ENCODE measurements at places on chromosomes 5 and 9.
A peak's percentile ranks its signal among the peaks of the same experiment; 100 is the strongest.

DNA sequence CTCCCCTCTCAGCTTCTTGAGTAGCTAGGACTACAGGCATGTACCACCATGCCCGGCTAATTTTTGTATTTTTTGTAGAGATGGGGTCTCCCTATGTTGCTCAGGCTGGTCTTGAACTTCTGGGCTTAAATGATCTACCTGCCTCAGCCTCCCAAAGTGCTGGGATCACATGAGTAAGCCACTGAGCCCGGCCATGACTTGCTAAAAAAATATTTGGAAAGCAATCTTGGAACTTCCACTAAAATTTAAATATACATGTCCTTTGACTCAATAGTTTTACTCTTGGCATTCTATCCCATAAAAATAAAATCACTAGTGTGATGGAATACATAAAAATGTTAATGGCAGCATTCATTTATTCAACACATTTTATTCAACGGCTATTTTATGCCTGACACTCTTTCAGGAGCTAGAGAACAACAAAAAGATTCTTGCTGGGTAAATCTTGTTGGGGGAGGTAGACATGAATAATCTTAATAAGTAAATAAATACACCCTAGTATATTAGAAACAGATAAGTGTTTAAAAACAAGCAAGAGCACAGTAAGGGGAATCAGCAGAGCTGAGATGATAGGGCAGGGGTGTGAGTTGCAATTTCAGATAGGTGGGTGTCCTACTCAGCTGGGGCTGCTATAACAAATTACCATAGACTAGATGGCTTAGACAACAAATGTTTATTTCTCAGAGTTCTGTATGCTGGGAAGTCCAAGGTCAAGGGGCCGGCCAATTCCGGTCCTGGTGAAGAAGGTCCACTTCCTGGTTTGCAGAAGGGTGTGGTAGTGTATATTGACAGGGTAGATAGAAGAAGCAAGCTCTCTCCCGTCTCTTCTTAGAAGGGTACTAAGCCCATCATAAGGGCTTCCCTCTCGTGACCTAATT is 50.7 kb downstream of the KCNV2 start:
- no peak for DNase-seq
- H3K36me3 ChIP-seq, result peaks cover 12% of the 10 kb centered on the region
- H3K27ac ChIP-seq, result no peak overlapping the region
- no peaks in the 10 kb centered on the region for H3K27me3 ChIP-seq
- no peak overlapping the region for H3K4me3 ChIP-seq

- H3K4me1 ChIP-seq, result no peaks in the 10 kb centered on the region
- H3K36me3 ChIP-seq, result no peaks in the 10 kb centered on the region
- no peak overlapping the region for H3K27ac ChIP-seq
- no peaks in the 10 kb centered on the region for H3K27me3 ChIP-seq
These were observed 36.5 kb upstream of the ASTN2 start for GRCh38 chr9:117451311-117451710.

GRCh38 chr5:133939668-133940067 is 28.8 kb downstream of the C5orf15 start:
- no peak overlapping the region for H3K4me3 ChIP-seq
- no peaks in the 10 kb centered on the region for H3K27me3 ChIP-seq
- H3K36me3 ChIP-seq, result no peaks in the 10 kb centered on the region
- H3K27ac ChIP-seq, result no peak overlapping the region

DNA sequence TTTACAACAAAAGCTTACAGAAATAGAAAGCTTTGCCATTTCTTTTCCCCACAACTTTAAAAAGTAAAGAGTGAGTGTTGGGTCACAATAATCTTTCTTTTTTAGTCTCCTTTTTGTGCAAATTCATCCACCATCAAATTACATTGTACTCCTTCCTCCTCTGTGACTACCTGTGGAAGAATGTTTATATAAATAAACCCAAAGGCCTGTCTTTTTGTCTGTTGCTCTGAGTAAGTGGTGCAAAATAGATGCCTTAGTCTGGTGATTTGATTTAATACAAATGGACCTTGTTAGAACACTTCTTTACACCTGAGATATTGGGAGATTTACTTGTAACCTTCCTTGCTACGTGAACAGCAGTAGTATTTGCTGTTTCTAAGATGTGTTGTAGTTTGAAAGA is 53.5 kb upstream of the TAF11L2 start:
- no peaks in the 10 kb centered on the region for H3K27me3 ChIP-seq
- no peak overlapping the region for H3K27ac ChIP-seq
- DNase-seq, result no peak
- H3K4me3 ChIP-seq, result no peak overlapping the region
- no peaks in the 10 kb centered on the region for H3K36me3 ChIP-seq

DNA sequence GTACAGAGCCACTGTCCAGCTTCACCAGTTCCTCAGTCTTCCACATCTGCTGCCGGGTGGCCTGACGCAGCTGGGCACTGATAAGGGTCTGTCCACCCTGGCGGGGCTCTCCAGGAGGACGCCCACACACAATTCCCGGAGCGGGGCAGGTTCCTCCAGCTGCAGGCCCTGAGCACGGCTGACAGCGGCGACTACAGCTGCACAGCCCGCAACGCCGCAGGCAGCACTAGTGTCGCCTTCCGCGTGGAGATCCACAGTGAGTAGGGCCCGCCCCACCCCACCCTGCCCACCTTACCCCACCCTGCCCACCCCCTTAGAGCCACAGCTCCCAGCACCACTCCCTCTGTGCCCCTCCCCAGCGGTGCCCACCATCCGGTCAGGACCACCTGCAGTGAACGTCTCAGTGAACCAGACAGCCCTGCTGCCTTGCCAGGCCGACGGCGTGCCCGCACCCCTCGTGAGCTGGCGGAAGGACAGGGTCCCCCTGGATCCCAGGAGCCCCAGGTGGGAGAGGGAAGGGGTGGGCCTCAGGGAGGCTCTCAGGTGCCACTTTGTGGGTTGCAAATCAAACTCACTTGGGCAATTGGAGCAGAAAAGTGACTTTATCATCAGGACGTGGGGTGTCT is 48.8 kb upstream of the ASS1 start:
- no peak overlapping the region for H3K27ac ChIP-seq
- H3K4me3 ChIP-seq, result no peak overlapping the region
- H3K4me1 ChIP-seq, result peaks cover 11% of the 10 kb centered on the region
- DNase-seq, result no peak
- H3K36me3 ChIP-seq, result no peaks in the 10 kb centered on the region

GRCh38 chr9:28363151-28363562 is 789.9 kb upstream of the C9orf72 start:
- H3K27ac ChIP-seq, result no peak overlapping the region
- H3K4me1 ChIP-seq, result no peaks in the 10 kb centered on the region
- no peak overlapping the region for H3K4me3 ChIP-seq
- no peaks in the 10 kb centered on the region for H3K36me3 ChIP-seq
- DNase-seq, result peak; percentile 29

- peaks cover 4% of the 10 kb centered on the region for H3K4me1 ChIP-seq
- DNase-seq, result no peak
- H3K36me3 ChIP-seq, result no peaks in the 10 kb centered on the region
- no peaks in the 10 kb centered on the region for H3K27me3 ChIP-seq
- H3K4me3 ChIP-seq, result no peak overlapping the region
- H3K27ac ChIP-seq, result peak overlapping the region; percentile 66
These were observed 96.5 kb upstream of the ANKRD55 start for GRCh38 chr5:56329652-56330051.

DNA sequence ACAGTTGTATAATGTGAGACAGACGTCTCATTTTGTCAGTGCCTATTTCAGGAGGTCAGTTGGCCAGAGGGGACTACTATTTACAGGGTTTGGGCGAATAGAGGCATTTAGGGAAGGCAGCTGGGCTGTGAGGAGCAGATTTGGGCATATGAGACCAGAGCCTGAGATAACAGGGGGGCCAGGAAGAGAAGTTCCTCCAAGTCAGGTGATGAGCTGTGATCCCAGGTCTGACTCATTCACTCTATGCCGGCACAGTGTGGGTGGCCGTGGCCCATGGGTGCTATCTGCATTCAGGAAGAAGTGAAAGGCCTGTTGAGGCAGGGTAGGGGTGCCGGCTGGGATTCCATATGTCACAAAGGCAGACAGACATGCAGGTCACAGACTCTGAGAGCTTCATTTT is 142.8 kb downstream of the PDZD2 start:
- H3K27me3 ChIP-seq, result peaks cover 19% of the 10 kb centered on the region
- H3K4me3 ChIP-seq, result no peak overlapping the region
- no peaks in the 10 kb centered on the region for H3K36me3 ChIP-seq
- no peaks in the 10 kb centered on the region for H3K4me1 ChIP-seq
- H3K27ac ChIP-seq, result no peak overlapping the region
